ENCODE measurements at places on chromosomes 1 and 21.

DNA sequence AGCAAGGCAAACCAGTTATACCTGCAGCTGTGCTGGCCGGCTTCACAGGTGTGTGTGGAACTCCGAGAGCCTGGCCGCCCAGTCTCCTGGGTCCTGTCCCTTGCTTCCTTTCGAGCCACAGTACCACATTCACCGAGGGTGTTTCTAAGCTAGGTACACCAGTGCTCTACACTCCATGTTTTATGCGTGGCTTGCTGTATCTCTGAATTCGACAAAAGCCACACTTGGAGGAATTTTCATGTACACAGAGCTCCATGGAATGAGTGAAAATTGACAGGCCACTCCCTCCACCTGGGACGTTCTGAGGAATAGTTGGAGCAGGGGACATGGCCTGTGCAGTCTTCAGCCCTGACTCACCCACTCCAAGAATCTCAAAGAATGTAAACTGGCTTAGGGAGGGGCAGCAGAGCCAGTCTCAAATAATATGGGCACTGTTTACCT lies 14.0 kb downstream of the ETS2 start:
- DNase-seq: no peak

- DNase-seq: no peak
Measured at GRCh38 chr1:36323636-36324352, at the start of gene EVA1B. EVA1B (minus strand) TSS chr1:36323645; CDS start chr1:36323037, 608 bp downstream.

- no peak for DNase-seq
Measured at GRCh38 chr1:52348704-52349300, 17.2 kb downstream of the CC2D1B start.

GRCh38 chr21:39384674-39385298 lies 35.9 kb upstream of the HMGN1 start:
- no peak for DNase-seq

DNA sequence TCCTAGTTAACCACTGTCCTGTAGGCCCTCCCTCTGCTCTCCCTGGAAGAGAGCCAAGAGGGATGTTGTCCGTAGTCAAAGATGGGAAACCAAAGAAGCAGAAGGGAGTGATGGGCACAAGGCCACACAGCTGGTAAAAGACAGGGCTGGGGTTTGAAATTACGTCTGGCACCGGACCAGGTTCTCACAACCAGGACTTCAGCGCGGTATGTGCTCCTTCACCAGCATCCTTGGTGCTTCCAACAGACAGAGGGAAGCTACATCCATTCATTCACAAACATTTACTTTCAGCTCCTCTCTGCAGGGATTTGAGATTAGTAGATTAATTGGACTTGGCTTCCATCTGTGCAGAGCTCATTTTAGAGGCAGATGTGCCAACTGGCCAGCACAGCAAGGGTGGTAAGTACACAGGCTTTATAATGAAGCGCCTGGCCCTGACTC lies 191.2 kb downstream of the TRABD2B start:
- no peak for DNase-seq

DNA sequence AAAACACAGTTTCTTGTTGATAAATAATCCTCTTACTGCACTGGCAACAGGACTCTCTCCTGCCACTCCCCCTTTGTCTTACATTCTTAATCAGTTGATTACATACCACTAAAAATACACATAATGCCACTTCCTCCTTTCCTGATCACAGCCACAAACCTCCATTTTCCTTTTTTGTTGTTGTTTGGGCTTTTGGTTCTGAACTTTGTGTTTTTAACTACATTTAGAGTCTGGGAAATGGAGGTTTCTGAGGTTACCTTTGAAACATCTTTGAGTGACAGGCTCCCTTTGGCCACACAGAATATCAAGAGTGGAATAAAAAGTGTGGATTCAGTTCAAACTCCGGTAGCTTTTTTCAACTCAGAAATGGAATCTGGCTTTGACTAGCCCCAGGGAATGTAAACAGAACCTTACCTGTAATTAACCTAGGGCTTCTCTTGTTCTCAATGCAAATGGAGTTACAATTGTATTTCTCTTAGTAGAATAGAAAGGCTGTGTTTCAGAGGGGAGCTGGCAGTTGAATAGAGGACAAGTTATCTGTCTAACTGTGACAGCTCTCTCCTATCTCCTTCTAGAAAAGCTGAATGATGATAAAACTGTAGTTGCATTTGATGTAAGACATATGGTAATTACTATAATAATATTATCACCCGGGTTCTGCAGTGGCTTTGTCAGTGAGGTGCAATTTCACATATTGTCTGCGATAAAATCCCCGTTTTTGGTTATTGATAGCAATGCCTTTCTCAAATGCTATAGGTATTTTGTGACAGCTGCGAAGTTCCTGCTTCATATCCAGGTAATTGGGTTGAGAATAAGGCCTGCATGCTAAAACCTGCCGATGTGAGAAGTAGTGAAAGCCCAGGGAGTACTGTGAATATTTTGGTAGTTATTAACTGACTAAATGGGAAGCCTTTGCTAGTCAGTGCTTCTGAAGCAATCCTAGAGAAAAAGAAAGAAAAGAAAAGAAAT lies 66.9 kb downstream of the ST6GALNAC5 start:
- peak; percentile 5 for DNase-seq

- DNase-seq: no peak
Measured at GRCh38 chr1:113036639-113037321, 36.2 kb upstream of the LRIG2 start.

DNA sequence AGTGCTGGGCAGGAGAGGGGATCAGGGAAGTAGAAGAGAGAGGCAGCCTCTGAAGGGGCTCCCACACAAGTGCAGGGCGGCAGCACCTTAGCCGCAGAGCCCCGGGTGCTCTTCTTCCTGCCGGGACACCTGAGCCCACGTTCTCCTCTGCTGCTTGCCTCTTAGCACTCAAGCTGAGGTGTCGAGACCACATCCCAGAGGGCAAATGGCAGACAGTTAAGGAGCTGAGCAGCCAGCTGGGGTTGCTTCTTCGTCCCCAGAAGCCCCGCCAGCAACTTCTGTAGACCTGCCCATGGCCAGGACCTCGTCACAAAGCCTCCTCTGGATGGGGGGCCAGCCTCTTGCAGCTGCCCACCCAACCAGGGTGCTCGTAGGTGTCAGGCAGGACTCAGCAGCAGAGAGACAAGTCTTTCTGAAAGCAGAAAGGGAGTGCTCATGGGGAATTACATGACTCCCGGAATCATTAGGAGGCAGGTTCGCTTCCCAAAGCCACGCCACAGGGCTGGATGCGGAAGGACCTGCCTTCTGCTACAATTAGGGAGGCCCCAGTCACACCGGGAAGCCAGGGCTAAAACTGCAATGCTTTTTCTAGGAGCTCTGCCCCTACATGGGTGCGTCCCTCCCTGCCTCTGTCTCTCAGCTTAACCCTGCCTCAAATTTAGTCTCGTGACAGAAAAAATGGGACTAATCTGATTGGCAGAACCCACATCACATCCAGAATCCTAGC lies 141.4 kb upstream of the RAB4A start:
- no peak for DNase-seq

- peak; percentile 15 for DNase-seq
Measured at GRCh38 chr1:50332941-50333594, 90.2 kb downstream of the DMRTA2 start.

- no peak for DNase-seq
Measured at GRCh38 chr1:121516234-121516967, 331.6 kb downstream of the SRGAP2C start.

Measured in putamen (tissue), 1 donor.